NCI-H774 (cell line): ENCODE measurements at places on chromosomes 5 and 9.

GRCh38 chr9:114290561-114290986, 32.3 kb upstream of the ORM1 start:
- no peak for DNase-seq

DNA sequence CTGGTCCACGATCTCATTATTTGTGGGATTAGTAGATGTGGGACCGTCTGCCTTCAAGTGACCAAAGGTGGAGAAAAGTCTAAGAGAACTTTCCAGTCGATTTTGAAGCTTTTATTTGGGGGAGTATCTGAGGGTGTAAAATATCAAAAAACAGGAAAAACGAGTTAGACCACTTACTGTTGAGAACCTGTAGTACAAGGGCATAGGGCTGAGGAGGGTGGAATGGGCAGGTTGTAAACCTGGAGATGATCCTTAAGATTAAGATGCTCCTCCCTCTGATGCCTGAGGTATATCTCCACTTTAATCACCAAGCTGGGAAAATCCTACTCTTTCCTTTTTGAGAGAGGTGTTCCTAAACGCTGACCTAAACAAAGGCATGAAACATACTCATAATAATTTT, 32.0 kb upstream of the GTF2H2C start:
- no peak for DNase-seq

DNA sequence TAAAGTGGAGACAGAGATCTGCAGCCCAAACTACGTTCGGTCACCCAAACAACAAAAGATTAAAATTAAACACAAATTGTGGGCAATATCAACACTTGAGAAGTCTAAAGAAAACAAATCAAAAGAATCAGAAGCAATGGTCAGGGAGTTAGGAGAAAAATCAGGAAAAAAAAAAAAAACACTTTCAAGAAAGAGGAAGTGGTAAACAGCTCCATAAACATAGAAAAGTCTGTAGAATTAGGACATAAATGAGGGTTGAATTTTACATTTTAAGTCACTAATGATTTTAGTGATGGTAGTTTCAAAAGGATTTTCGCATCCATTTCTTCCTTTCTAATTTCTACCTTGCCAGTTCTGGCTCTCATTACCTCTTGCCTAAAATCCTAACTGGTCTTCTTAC, 10.1 kb downstream of the RNF145 start:
- no peak for DNase-seq

DNA sequence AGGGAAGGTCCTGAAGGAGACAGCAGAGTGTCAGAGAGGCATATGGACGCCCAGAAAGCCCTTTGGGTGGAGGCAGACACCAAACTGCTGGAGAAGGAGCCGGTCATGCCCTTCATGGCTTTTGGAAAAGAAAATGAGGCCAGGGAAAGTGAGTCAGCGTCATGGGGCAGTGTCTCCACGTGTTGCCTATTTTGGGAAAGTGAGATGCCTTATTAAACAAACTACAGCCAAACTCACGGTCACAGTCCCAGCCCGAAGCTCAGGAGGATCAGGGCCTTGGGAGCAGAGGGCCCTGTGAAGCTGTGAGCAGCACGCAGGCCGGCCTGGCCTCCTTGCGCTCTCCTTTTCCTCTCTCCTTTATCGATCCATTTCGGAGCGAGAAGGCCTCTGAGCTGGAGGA, 25.0 kb downstream of the RGS3 start:
- DNase-seq, result no peak

DNA sequence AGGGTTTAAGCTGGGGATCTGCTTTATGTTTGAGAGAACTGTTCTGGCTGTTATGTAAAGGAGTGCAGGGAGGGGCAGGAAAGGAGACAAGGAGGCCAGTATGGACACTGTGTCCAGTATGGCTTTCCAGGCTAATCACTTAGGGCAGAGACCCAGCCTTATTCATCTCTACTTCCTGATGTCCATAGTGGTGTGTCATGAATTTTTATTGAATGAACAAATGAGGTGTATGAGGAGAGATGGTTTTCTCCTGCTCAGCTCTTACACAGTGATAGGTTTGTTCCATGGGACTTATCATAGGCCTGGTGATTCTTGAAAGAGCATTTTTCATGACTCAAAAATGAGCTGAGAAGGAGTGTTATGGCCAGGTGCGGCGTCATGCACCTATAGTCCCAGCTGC, 20.5 kb upstream of the FGFR4 start:
- DNase-seq, result no peak

DNA sequence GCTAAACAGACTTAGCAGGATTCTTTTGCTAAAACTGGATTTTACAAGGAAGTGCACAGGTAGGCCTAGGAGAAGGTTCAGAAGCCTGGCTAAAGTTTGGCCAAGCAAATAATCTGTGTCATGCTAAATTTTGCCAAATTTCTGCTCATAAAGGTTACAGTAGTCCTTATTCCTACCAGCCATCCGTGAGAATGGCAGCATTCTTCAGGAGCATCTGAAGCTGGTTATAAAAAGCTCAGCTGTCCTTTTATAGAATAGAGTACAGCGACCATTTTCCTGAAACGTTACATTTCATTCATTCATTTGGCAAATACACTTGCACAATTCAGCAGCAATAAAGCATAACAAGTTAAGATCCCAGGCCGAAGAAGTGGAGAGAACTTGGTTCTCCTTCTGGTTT, 6.9 kb downstream of the GSN start:
- DNase-seq, result no peak

GRCh38 chr5:51472472-51472871, 89.2 kb downstream of the ISL1 start:
- DNase-seq, result no peak

DNA sequence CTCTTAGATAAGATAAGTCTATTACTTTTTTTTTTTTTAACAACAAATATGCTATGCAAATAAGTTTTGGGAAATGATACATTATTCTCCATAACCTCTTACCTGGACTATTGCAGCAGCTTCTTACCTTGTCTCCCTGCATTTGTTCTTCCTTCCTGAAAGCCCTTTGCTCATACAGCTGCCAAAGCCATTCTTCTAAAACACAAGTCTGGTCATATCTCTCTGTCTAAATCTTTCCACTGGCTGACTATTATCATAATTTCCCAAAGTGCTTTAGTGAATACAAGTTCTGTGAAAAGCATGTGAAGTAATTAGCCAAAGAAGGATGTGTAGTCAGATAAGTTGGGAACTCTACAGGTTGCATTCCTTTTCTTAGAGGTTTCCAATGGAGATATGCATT, 115.4 kb upstream of the CNTLN start:
- DNase-seq, result no peak

- no peak for DNase-seq
These were observed 77.2 kb downstream of the MRPS30 start for GRCh38 chr5:44885903-44886302.

DNA sequence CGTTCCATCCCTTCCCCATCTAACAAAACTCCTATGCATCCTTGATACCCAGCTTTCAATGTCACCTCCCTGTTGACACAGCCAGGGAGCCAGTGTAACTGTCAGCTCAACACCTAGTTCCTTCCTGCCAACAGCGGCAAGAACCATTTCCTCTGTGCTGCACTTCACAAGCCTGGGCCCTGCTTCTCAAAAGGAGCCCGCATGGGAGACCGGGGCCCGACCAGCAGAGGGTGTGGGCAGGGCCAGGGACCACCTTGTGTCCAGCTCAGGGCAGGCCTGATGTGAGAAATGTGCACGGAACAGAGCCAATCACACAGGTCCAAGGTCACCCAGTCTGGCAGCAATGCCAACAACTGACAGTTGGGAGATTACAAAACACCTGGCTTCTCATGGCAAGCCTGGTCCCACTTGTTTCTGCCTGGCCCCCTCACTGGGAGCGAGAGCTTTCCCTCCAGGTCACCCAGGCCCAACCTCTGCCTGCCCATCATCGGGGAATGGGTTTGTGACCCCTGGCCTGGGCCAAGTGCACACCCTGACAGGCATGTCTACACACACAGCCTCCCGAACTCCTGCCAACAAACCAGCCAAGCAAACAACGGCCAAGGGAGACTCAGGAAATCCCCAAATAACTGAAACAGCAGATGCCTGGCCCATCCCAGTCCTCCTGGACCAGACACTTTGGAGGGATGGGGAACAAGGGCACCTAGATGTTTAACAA, 3.1 kb downstream of the RNF44 start:
- no peak for DNase-seq

DNA sequence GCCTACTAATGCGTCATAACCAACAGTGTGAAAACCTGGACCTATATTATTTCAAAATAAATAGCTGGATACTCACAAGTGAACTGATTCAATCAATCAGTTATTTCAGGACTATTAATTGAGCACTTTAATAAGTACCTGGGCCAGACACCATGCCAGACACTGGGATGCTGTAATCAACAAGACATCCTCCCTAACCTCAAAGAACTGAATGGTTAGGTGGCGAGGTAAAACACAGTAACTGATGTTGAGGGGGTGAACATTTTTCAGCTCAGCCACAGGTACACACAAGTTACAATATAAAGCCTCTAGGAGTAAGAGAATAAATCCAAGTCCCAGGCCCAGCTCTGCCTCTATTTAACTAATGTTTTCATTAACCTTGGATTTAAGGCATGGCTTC, 24.0 kb downstream of the CDH6 start:
- DNase-seq, result no peak

GRCh38 chr9:27356446-27356845, 59.5 kb upstream of the EQTN start:
- no peak for DNase-seq

- DNase-seq, result no peak
These were observed 66.2 kb downstream of the IRX1 start for GRCh38 chr5:3661755-3662296.

GRCh38 chr5:35061211-35061770, 13.5 kb upstream of the AGXT2 start:
- DNase-seq, result no peak

- no peak for DNase-seq
These were observed 61.5 kb upstream of the RARS1 start for GRCh38 chr5:168424594-168425323.

- DNase-seq, result no peak
These were observed 222.5 kb downstream of the CHSY3 start for GRCh38 chr5:130126746-130127145.

GRCh38 chr9:20623748-20624124, 1.4 kb upstream of the MLLT3 start:
- DNase-seq, result no peak

DNA sequence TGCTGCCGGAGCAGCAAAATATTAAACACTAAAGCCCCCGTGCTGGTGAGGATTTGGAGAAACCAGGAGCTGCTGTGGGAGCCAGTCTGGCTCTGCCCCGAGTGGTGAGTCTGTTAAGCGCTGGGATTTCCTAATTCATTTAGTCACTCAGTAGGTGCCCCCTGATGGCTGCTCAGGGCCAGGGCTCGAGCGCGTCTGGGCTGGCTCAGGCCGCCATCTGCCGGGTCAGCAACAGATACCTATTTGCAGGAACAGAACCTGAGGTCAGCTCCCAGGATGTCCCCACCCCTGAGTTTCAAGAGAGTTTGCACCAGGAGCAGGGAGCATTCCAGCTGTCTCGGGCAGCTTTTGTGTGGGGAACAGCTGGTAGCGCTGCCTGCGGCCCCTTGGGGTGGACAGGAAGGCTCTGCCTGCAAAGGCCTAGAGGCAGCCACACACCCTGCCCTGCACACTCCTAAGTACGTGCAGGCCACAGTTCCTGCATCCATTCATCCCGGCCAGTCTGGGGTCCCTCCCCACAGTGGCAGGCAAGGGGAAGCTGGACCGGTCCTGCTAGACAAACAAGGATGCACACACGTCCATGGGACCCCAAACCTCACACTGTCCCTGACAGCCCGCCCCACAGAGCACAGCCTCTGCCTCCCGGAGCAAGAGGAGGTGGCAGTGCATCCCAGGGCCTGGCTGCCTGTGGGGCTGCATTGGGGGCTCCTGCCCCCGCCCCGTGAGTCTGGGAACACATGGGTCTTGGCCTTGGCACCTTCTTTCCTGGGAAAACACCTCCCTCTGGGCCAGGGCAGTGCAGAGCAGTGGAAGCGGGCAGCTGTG, 83.7 kb downstream of the ADAMTS2 start:
- DNase-seq, result no peak

DNA sequence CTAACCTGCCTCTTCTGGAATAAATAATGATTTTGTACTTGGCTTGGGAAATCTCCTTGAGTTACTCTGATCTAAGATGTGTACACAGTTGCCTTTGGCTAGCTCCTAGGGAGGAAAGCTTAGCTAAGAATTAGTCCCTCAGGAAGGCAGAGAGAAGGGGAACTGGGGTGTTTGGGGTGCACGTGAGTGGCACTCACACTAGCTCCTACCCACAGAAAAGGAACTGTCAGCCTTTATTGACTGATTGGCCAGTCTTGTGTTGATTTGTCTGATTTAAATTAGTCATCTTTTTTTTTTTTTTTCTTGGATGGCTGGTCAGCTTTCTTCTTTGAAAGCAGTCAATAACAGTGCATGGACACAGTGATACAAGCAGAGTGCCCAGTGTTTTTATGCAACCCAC, 107.7 kb downstream of the DMRT2 start:
- no peak for DNase-seq

DNA sequence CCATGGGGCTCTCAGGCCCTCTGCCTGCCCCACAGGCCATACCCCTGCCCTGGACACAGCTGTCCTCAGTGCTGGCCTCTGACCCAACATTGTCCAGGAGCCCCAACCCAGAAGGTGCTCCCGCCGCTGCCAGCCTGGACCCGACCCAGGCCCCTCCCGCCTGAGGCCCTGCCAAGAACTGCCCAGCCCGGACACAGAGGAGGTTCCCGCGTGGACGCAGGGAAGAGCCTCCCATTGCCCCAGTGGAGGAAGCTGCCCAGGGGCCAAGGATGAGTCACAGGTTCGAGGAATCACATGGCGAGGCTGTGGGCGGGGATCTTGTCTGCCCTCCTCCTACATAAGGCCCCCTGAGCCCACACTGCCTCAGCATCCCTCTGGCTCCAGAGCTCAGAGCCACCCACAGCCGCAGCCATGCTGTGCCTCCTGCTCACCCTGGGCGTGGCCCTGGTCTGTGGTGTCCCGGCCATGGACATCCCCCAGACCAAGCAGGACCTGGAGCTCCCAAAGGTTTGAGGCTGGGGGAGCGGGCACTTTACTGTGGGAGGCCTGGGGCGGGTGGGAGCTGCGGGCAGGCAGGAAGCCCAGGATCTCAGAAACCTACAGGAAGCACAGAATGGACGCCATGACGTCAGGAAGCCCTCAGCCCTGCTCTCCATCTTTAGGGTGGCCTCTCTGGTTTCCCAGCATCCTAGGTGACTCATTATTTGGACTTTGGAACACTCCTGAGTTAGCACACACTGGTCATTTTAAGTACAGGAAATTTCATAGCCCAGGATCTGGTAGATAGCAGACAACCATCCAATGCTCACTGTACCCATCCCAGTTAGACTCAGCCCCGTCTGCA, at the start of gene PAEP:
TSS of gene PAEP (plus strand) at position 366 of the 844 bp plus-strand sequence.
- DNase-seq, result no peak

- peak; percentile 17 for DNase-seq
These were observed 76.0 kb downstream of the FCHO2 start for GRCh38 chr5:73031839-73032238.

- DNase-seq, result no peak
These were observed 4.1 kb downstream of the GLRX start for GRCh38 chr5:95818181-95819147.

GRCh38 chr5:178126556-178126955, 4.3 kb upstream of the RMND5B start:
- DNase-seq, result no peak
